Common myeloid progenitor, CD34-positive (primary cell): ENCODE measurements at places on chromosomes 7 and 10.
A peak's percentile ranks its signal among the peaks of the same experiment; 100 is the strongest.

GRCh38 chr7:136891850-136892249 lies 23.4 kb downstream of the CHRM2 start:
- DNase-seq: no peak

DNA sequence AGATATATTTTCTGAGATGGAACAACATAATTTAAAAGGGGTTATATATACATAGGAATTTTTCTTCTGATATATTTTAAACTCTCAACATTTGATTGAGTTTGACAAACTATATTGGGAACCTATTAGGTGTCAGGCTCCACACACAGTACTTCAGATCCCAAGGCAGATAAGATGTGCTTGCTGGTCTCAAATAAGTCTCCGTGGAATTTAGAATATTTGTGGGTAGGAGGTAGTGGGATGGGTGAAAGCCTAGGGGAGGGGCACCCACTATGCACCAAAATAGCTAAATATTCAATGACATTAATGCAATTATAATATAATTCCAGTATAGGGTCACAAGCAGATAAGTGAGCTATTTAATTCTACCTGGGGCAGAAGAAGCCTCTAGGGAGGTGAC lies 81.5 kb downstream of the ARL4A start:
- no peak for DNase-seq

GRCh38 chr7:748446-748845 lies 21.4 kb upstream of the PRKAR1B start:
- DNase-seq: no peak

- no peak for DNase-seq
Measured at GRCh38 chr10:11663763-11664555, 52.5 kb upstream of the USP6NL start.

DNA sequence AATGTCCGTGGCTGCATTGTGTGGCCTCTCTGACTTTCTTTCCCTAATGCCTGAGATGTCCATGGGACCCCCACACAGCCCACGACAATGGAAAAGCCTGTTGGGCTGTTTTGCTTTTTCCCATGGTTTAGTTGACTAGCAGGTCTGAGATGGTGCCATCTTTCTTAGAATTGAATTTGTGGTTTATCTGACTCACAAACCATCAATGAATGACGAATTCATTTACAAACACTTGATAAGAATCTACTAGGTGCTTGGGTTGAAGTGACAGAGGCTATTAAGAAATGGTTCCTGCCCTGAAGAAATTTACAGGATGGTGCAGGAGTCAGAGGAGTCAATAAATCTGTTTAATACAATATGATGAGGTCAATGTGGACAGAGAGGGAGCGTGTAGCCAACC lies 75.4 kb downstream of the OTUD1 start:
- no peak for DNase-seq

GRCh38 chr10:14683256-14683655 lies 91.4 kb downstream of the FAM107B start:
- DNase-seq: no peak

GRCh38 chr7:99709260-99709659 lies 25.7 kb downstream of the CYP3A7 start:
- no peak for DNase-seq

DNA sequence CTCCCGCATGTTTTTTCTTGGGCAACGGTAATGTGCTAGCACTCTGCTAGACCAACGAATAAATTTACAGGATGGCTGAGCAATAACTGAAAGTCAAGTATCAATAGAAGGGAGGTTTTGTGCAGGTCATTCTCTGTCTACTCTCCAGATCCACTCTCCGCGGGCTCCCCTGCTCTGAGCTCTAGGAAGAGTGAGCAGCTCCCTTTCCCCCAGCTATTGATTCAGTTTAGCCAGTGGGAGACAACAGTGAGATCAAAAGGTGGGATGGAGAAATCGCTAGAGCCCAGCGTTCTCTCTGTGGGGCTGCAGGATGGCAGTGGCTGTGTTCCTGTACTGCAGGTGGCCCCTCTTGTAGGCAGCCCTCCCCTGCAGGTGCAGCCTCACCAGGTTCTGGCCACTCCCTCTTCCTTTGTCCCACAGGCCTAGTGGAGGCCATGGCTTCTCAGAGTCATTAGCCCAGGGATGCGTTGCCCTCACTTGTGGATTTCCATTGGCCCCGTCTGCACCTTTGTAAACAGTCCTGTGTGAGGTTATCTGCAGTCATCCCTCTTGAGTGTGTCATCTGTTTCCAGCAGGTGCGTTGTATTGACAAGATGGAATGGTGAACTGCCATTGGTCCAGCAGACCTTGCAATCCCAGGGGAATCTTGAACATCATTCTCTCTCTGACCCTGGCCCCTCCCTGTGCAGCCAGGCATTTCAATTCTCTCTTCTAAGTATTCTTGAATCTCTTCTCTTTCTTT lies 11.1 kb downstream of the MSRB2 start:
- DNase-seq: no peak

DNA sequence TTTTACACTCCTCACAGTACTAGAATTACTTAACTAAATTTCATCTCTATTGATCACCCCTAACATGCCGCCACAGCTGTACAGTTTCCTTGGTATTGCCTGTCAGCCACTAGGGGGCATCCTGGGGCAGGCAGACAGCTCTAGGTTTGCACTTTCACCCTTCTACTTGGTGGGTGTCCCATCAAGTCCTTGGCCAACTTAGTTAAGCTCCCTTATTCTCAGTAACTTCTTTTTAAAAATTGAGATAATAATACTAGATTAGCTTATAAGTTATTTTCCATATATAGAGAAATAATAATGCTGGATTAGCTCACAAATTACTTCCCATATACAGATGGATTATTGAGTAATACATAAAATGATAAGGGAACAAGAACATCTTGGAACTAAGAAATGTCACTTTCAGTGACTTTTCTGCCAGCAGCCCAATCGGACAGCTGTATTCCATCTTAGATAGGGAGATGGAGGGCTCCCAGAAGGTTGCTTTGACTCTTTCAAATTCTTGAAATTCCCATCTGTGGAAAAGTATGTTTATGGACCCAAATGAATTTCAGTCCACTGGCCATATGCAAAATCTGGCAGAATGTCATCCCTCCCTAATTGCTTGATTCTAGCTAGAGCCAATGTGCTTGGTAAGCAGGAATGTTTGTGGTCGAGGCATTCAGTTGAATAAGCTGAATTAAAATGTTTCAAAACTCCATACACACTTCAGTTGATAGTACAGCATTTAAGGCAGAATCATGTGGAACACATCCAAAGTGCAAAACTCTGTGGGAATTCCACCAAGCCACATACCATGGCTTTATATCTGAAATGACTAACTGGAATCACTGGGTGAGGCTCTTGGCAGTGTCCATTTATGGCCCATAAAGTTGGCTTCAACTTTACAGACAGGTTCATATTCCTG lies 309.7 kb downstream of the CSTF2T start:
- DNase-seq: peak; percentile 55

GRCh38 chr7:57414852-57415251 lies 35.1 kb upstream of the ZNF716 start:
- DNase-seq: no peak

DNA sequence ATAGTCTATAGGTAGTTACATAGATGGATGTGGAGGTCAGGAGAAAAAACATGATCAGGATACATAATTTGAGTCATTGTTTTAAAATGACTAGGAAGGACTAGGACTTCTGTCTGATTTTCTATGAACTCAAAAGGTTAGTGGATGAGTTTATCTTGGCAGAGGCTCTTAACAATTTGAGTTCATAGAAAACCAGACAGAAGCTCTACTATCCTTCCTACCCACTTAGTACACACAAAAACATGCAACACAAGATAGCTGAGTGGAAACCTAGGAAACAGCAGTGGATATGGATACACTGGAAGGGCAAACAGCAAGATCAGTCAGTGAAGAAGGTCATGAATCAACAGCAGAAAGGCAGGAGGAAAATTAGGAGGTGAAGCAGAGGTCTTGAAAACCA lies 84.6 kb downstream of the VPS50 start:
- DNase-seq: no peak

- DNase-seq: no peak
Measured at GRCh38 chr10:79137300-79137756, 68.6 kb downstream of the ZMIZ1 start.

GRCh38 chr7:41183741-41184140 lies 519.1 kb downstream of the INHBA start:
- DNase-seq: no peak

- no peak for DNase-seq
Measured at GRCh38 chr10:105159268-105159667, 518.2 kb downstream of the SORCS3 start.

DNA sequence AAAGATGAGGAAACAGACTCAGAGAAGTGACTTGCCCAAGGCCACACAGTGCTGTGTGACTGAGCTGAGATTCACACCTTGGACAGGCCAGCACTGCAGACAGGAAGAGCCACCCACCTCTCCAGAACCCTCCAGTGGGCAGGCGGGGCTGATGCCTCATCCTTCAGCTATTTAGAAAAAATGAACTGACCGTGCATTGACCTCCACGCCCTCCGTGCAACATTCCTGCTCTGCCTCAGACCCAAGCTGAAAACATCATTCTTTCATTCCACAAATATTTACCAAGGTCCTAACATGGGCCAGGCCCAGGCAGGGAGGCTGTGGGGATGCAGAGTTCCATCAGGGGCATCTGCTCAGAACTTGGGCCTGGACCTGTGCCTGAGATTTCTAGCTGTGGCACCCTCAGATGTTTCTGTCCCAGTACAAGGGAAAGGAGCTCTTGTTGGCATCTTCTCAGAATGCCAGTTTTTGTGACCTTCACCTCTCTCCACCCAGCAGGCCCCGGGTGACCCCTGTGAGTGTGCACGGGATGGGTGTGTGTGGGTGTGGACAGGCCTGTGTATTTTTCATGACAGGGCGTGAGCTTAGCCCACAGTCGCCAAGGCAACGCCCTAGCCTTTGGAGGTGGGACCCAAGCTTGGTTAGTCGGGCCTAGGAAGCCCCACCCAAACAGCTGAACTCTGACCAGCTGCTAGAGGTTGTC lies 6.5 kb downstream of the VSIR start:
- no peak for DNase-seq

DNA sequence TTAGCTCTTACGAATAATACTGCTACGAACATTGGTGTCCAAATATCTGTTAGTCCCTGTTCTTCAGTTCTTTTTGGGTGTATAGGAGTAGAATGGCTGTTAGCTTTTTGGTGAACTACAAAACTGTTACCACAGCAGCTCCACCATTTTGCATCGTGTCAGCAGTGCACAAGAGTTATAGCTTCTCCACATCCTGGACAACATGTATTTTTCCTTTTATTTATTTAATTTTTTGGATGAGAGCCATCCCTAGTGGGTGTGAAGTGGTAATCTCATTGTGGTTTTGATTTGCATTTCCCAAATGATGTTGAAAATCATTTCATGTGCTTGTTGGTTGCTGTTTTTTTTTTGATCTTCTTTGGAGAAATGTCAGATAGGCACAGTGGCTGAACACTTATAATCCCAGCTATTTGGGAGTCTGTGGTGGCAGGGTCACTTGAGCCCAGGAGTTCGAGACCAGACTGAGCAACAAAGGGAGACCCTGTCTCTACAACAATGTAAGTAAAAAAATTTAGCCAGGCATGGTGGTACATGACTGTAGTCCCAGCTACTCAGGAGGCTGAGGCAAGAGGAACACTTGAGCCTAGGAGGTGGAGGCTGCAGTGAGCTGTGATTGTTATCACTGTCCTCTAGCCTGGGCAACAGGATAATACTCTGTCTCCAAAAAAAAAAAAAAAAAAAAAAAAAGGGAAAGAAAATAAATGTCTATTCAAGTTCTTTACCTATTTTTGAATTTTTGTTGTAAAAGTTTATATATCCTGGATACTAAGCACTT lies 31.7 kb downstream of the TRIM24 start:
- DNase-seq: peak; percentile 19

DNA sequence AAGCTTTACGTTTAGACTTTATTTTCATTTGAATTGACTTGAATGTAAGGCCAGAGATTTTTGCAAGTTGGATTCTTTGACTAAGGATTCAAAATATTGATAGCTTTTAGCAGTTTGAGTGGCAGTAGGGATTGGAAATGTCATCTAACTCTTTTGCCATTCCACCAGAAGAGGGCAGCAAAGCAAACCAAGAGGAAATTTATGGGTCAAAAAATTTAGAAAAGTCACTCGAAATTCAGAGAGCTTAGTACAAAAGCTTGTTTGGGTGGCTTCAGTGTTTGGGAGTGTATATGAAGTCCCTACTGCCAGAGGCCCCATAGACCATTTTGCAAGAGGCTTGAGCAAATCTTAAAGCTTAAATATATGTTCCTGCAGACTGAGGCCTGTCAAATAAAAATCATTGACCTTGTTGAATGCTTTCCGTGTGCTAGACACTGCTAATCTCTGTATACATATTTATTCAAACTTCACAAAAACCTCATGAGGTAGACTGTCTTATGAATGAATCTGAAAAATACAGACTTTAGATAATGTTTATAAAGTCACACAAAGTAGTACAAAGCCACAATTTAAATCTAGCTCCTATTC lies 44.6 kb upstream of the RSBN1L start:
- DNase-seq: peak; percentile 72

DNA sequence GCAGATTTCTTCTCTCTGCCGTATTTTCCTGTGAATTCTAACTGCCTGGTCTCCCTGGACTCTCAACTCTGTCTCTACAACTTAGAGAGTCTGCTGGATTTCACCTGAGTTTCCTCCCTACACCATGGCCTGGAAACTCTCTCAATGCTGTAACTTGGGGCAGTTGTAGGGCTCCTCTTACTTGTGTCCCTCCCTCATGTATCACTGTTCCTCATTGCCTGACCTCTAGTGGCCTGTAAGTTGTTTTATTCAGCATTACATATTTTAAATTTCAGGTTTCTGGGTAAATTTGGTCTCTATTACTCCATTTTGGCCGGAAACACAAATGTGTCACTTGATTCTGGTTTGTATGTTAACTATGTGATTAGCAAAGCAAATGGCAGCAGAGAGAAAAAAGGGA lies 70.9 kb downstream of the DYNC1I1 start:
- DNase-seq: no peak

GRCh38 chr7:42493436-42494198 lies 256.6 kb upstream of the GLI3 start:
- DNase-seq: peak; percentile 11

DNA sequence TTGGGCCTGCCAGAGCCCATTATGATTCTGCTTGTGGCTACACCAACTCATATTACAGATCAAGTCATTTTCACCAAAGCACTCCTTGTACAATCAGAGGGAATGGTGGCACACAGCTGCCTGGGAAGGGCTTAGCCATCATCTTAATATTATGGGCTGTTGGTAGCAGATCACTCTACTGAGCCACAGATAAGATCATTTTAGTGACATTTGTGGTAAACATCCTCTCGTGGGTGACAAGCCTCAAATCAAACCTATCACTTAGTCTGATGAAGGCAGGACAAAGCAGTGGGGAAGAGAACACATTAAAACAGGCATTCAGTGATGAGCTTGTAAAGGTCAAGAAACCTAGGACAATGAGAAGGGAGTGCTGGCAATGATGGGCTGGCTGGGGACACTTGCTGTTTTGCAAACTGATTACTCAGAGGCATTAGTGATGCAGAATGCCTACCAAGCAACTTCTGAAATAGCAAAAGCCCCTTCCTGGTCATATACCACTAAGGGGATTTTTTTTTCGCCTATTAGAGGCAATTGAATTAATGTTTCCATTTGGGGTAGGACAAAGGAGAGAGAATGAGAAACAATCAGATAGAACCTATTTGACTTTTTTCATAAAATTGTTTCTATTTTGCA lies 137.5 kb upstream of the WDR11 start:
- no peak for DNase-seq
